ENCODE measurements at places on chromosomes 1 and 21.

DNA sequence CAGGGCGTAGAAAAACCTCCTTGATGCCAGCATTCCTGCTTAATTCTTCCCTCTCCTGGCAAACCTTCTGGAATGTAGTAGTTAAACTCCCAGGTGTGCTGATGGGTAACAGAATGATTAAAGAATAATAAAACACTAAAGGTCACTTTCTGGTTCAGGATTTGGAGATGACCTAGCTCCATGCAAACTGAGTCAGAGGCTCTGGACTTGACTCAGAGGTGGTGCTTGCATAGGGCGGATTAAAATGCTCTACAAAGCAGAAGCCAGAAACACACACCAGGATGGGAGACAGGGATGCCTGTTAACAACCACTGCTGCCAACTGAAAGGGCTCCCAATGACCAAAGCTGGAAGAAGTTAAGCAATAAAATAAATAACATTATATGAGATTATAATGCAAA lies 41.5 kb downstream of the KRTAP19-8 start:
- peak; percentile 14 for DNase-seq

DNA sequence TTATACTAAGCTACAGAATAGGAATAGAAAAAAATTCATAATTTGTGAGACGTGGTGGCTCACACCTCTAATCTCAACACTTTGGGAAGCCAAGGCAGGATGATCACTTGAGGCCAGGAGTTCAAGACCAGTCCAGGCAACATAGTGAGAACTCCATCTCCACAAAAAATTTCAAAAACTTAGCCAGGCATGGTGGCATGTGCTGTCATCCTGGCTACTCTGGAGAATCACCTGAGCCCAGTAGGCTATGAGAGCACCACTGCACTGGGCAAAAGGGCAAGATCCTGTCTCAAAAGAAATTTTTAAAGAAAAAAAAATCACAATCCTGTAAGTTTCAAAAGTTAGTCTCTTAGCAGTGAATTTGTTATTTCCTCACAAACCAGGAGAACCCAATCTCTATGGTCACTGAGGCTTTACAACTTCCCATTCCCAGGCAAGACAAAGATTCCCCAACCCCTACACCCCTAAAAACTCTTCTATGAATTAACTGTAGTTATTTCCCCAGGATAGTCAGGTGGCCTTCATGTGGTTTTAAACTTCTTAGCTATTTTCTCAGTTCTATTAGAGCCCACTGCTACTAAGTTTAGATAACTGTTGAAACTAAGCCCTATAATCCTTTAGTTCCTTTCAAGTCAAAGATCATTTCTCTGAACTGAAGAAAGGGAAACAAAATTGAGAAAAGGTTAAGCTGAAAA lies 74.5 kb downstream of the FOXJ3 start:
- DNase-seq = no peak

GRCh38 chr1:9589144-9589718 lies 520 bp downstream of the TMEM201 start:
- DNase-seq = peak; percentile 9

DNA sequence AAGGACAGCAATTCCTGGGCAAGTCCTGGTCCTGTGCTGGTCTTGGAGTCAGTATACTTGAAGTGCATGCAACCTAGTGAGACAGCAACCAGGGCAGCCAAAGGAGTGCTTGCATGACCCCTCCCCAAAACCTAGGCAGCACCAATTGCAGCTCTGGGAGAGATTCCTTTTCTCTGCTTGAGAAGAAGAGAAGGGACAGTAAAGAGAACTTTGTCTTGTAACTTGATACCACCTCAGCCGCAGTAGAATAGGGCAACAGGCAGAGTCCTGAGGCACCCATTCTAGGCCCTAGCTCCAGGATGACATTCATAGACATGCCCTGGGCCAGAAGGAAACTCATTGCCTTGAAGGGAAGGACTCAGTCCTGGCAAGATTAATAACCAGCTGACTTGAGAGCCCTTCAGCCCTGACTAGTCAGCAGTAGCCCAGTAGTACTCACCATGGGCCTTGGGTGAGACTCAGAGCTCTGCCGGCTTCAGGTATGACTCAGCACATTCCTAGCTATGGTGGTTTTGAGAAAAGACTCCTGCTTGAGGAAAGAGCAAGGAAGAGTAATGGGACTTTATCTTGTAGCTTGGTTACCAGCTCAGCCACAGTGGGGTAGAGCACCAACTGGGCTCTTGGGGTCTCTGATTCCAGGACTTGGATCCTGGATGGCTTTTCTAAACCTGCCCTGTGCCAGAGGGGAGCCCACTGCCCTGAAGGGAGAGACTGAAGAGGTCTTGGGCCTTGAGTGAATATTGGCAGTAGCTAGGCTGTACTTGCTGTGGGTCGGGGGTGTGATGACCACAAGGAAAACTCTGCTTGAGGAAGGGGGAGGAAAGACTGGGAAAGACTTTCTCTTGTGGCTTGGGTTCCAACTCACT lies 51.7 kb upstream of the ACADM start:
- DNase-seq = peak; percentile 62

- no peak for DNase-seq
Observed at GRCh38 chr1:61873581-61873980, 131.3 kb downstream of the PATJ start.

- DNase-seq = no peak
Observed at GRCh38 chr1:231139125-231139649, 22.7 kb upstream of the TRIM67 start.

DNA sequence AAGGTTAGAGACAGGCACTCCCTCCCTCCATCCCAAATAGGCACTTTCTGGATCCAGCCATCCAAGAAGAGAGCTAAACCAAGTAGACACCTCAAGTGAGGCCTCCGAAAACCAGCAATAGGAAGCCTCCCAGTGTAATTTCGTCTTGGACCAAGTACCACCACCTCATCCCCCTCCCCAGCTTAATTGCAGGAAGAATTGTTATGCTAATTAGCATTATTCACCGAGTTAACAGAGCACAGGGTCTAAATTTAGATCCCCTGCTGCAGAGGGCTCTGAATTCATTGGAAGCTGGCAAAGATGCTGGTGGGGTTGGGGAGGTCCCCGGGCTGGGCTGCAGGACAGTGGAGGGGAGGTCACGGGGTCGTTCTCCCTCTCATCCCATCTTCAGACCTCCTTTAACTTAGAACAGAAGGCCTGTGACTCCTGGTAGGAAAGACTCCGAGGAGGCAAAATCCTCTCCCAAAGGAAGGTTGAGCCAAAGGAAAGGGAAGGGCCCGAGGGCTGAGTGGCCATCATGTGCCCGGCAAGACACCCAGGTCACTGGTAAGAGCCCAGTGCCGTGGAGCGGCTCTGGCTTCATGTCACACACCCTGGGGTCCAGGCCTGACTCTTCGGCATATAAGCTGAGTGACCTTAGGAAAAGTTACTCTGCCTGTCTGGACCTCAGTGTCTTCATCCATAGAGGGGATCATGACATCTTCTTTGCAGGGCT lies 209.2 kb upstream of the GRIK3 start:
- no peak for DNase-seq

DNA sequence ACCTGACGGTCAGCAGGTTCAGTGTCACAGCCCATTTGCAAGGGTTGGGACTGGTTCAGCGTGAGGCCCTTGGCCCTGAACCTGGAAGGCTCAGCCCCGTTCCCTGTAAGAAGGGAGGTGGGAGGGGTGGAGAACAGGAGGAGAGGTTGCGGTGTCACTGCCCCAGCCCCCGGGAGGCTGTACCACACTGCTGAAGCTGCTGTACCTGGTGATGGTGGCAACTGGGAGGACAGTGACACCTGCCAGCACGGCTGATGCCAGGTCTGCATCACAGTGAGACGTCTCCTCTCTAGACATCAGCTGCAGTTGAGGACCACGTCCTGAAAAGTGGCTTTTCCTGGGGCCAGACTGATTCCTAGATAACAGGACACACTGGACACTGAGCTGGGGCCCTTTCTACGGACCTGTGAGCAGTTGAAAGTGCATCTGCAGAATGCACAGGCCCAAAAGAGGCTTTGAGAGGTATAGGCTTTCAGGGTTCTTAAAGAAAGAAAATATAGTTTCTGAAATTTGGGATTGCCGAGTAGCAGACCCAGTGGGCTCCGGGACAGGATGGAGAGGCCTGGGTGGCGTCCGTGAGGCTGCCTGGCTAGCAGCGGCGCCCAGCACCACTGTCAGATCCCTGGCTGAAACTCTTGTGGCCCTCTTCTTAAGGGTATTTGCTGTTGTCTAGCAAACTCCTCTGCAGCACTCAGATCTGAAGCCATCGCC lies 47.7 kb downstream of the COQ8A start:
- DNase-seq = no peak

GRCh38 chr21:45859041-45859761 lies 122.4 kb upstream of the COL6A1 start:
- DNase-seq = no peak

GRCh38 chr1:170692866-170693575 lies 29.1 kb downstream of the PRRX1 start:
- DNase-seq = peak; percentile 16

GRCh38 chr1:167229719-167230385 lies 9.2 kb downstream of the POU2F1 start:
- DNase-seq = no peak

DNA sequence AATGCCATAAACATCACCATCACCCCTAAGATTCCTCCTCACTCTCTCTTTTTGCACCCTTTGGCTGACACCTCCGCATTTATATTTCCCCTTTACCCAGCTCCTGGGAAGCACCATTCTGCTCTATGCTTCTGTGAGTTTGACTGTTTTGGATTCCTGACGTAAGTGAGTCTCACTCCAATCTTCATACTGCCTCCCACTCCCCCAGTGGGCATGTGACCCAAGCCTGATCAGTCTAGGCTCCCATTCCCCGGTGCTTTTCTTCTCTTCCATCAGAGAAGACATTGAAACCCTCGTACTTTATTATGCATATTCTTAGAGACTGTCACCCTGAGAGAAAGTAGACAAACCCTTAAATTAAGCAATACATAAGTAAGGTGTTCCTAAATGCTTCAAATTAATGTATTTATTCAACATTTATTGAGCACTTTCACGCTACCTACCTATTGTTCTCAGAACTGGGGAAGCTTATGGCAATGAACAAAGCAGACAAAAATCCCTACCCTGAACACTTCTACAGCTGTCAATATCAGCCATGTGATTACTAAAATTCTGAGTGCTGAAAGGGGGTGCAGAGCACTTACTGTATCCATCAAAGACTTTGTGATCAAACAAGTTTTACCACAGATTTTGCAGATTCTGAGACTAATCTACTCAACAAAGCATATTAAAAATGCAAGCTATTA lies 43.4 kb upstream of the DIPK1A start:
- no peak for DNase-seq

DNA sequence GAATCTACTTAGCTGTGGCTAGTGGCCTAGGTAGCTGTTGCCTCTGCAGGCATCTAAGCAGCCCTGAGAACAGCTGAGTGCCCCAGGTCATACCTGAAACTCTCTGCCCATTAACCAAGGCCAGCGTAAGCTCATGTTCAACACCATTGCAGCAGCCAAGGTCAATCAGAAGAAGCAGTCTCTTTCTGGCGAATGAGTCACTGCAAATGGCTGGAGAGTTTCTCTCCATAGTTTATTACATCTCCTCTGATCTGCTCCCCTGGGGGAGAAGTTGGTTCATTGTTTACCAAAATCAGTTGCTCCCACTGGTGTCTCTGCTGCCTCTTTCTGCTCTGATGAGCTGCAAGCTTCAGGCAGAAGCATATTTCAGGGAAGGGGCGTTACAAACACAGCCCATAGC lies 6.9 kb upstream of the BCL9 start:
- no peak for DNase-seq

- DNase-seq = no peak
Observed at GRCh38 chr1:205045146-205045545, 2.1 kb downstream of the CNTN2 start.

GRCh38 chr1:8602471-8603219 lies 214.8 kb downstream of the RERE start:
- DNase-seq = no peak

DNA sequence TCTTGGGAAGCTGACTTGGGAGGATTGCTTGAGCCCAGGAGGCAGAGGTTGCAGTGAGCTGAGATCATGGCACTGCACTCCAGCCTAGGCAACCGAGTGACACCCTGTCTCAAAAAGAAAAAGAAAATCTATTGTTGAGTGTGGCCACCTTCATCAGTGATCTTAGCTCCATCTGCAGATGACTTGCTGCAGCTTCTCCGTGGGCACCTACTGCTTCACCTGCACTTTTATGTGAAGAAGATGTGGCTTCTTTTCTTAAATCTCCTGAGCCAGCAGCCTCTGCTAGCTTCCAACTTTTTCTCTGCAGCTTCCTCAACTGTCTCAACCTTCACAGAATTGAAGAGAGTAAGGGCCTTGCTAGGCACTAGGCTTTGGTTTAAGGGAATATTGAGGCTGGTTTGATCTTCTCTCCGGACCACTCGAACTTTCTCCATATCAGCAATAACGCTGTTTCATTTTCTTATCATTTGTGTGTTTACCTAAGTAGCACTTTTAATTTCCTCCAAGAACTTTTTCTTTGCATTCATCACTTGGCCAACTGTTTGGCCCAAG lies 28.0 kb downstream of the AGPAT3 start:
- no peak for DNase-seq

DNA sequence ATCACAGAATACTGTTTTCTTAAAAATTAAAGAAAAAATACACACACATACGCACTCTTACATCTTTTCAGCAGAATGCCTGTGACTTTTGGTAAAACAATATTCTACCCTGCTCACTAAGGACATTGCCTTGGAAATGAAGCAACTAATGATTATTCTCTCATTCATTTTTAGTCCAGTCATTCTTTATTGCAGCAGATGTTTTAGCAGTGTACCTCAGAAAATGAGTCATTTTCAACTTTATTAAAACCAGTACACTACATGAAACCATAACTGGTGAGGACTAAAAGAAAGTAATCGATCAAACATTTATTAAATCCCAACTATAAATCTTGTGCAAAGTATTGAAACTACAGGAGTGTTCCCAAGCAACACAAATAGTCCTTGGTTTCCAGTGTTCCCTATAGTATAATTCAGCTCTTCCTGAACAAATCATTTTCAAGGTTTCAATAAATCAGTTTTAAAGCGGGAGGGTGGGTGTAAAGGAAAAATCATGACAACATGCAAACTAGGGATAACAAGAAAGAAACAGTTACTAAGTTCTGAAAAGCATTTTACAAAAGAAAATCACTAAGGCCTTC lies 114.2 kb downstream of the ADGRL4 start:
- no peak for DNase-seq

- no peak for DNase-seq
Observed at GRCh38 chr1:154191990-154192461, at the start of gene TPM3. Gene TPM3 (minus strand): TSS chr1:154192100. CDS start chr1:154192018, 82 bp downstream.

GRCh38 chr1:160069460-160070231 lies at the start of gene KCNJ10:
Gene KCNJ10 (minus strand): TSS chr1:160070160. CDS start chr1:160042532, 27,628 bp downstream.
- no peak for DNase-seq

GRCh38 chr1:15835205-15835740 lies 12.2 kb upstream of the SPEN start:
- DNase-seq = no peak

DNA sequence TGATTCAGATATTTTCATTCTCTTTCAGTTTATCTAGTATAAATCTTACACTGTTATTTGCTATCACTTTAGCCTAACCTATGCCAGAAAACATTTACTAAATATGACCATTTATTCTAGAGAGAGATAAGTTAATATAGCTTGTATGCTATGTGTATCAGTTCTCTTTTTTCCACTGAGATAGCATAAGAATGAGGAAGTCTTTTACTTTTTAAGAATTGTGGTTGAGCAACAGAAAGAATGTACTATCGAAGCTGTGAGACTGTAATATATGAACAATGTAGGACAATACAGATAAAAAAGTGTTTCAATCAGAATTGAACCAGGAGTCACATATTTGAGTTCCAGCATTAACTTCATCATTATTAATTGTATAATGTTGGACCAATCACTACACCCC lies 479.9 kb upstream of the PLXNA2 start:
- DNase-seq = no peak

All from RWPE1 (cell line).